ENCODE measurements at places on chromosomes 2 and 18.

GRCh38 chr2:55134316-55134706 lies 84.1 kb upstream of the RTN4 start:
- DNase-seq = peak; percentile 67

- no peak for DNase-seq
Measured at GRCh38 chr18:34159691-34160185, 65.0 kb downstream of the NOL4 start.

- no peak for DNase-seq
Measured at GRCh38 chr18:24208270-24209035, 69.6 kb downstream of the CABYR start.

DNA sequence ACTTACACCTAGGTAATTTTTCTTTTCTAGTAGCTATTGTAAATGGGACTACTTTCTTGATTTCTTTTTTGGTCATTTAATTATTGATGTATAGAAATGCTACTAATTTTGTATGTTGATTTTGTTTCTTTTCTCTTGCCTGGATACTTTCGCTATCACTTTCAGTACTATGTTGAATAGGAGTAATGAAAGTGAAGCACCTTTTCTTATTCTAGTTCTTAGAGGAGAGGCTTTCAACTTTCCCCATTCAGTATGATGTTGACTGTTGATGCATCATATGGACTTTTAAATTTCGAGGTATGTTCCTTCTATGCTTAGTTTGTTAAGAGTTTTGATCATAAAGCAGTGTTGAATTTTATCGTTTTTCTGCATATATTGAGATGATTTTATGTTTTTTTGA lies 142.5 kb downstream of the CDH19 start:
- DNase-seq = no peak

DNA sequence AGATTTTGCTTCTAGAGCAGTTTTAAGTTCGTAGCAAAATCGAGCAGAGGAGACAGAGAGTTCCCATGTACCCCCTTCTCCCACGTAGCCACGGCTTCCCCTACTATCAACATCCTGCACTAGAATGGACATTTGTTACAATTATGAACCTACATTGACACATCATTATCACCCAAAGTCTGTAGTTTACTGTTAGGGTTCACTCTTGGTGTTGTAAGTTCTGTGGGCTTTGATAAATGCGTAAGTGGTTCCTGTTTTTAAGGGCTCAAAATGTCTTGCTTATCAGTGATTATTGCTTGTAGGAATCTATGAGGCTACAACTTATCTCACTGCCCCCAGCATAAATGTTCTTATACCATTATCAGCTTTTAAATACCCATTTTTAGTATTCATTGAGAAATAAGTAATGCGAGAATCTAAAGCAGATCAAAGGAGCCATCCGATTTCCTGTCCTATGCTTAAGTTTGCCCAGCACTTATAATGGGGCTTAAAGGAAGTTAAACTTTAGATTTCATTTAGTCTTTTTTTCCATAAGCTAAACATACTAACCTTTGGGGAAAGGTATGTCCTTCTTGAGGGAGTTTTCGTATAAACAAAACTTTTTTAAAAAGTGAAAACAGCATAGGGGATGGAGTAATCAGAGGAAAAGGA lies 118.7 kb downstream of the HAUS1 start:
- no peak for DNase-seq

- no peak for DNase-seq
Measured at GRCh38 chr2:234650911-234651310, 154.0 kb upstream of the ARL4C start.

DNA sequence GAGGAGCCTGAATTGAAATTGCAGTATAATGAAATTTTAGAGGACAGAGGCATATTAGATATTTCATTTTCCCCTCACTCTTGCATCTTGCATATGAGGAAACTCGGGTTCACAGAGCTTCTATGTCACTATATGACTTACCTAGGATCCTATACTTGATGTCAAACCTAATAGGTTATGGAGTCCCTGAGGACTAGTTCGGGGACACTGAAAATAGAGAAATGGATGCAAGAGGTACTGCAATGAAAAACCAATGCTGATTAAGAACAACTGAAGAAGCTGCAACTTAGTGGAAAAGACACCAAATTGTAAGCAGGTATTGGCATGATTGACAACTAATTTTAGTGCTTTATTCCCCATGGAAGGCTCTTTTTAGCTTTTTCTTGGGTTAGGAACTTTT lies 210.1 kb downstream of the IKZF2 start:
- DNase-seq = no peak

GRCh38 chr2:96104487-96104861 lies 11.9 kb downstream of the ADRA2B start:
- DNase-seq = no peak

- no peak for DNase-seq
Measured at GRCh38 chr2:127421116-127421800, 3.0 kb downstream of the PROC start.

GRCh38 chr2:70124983-70125480 lies 37.8 kb downstream of the PCBP1 start:
- DNase-seq = no peak

- no peak for DNase-seq
Measured at GRCh38 chr18:11955239-11956029, 25.9 kb upstream of the IMPA2 start.
